Vagina (tissue), 2 donors: ENCODE measurements at places on chromosomes 11 and 22. TPM values are rescaled to one million over a fixed set of nuclear protein-coding genes. Genes with fewer than 3 reads are reported as not detected.

The AASDHPPT gene
- total RNA-seq: 36.8 TPM

The OVOL1 gene
- 17.4 TPM for total RNA-seq

DNA sequence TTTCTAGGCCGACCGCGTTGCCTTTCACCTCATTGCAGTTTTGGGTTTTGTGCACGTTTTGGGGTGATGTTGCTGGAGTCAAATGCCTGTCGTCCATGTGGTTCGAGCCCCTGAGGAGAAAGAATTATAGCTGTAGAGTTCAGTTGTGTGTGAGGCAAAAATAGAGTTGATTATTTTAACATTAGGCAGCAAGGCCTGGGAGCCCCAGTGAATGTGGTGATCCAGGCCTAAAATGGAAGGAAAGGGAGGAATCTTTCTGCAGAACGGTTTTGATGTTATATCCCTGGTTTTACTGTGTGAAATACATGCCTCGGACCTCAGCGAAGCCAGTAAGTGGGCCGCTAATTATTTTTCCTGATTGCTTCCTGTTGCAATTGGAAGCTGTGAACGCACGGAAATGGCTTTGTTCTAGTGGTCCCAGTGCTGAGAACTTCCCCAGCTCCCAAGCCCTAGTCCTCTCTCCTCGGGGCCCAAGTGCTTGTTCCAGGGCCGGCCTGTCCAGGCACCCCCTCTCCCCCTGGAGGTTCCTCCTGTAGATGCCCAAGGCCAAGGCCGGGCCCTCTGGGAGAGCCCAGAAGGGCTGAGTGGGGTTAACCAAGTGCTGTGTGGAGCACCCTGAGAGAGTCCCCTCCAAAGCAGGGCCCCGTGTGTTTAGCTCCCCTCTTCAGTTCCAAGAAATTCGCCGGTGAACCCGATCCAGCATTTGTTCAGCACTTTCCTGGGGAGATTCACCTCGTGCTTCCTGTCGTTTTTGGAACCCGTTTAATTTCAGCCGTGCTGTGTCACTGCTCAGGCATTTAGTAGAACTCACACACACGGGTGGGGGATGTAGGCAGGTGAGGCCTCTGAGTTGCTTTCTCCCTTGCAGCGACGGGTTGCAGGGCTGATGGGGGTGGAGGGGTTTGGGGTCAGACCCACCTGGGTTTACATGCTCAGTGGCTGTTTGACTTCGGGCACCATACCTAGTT lies 2.1 kb downstream of the LRP5 start:
- no peak for DNase-seq

- DNase-seq: peak; percentile 91
Observed at GRCh38 chr22:36770513-36771231, 5.2 kb downstream of the IFT27 start.

DNA sequence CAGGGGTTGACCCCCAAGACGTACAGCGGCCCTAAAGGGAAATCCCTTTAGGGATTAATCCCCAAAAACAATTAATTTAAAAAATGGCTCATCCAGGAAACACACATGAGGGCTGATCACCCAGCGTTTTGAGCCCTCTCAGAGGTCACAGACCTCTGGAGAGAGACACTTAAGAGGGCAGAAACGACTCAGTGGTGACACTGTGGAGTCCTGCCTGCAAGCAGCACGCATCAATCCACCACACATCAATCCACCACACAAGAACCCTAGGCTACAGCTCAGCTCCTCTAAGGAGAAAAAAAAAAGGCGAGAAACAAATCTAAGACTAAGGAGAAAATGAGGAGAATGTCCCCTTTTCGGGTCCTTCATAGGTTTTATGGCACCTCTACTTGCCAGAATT lies 12.5 kb upstream of the SELENOH start:
- DNase-seq: no peak
